Effector memory CD8-positive, alpha-beta T cell (primary cell): ENCODE measurements at places on chromosomes 5 and 9.

GRCh38 chr5:103973669-103974068 lies 411.1 kb upstream of the NUDT12 start:
- no peak for DNase-seq

- no peak for DNase-seq
Measured at GRCh38 chr5:121873409-121873808, 21.7 kb downstream of the FTMT start.

GRCh38 chr5:130115686-130116085 lies 211.4 kb downstream of the CHSY3 start:
- DNase-seq: no peak

- no peak for DNase-seq
Measured at GRCh38 chr9:70159630-70160029, 99.1 kb upstream of the SMC5 start.

DNA sequence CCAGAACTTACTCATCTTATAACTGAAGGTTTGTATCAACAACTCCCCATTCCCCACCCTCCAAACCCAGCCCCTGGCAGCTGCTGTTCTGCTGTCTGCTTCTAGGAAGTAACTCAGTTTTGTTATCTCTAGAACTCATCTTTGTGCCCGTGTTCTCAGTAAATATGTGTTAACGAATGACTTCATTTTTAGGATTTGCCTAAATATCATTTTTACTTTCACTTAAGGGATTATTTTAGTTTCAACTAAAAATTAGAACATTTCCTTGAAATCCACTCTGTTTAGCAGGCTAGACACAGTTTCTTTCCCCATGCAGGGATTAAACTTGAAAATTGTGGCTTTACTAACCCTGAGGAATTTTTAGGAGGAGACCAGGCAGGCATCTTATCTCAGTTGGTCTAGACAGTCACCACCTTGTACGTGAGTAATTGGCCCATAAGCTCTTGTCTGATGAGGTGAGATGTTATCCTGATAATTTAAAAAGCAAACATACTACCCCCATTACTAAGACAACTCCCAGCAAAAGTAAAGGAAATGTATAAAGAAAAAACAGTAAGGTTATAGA lies 68.2 kb upstream of the TNFAIP8 start:
- no peak for DNase-seq

DNA sequence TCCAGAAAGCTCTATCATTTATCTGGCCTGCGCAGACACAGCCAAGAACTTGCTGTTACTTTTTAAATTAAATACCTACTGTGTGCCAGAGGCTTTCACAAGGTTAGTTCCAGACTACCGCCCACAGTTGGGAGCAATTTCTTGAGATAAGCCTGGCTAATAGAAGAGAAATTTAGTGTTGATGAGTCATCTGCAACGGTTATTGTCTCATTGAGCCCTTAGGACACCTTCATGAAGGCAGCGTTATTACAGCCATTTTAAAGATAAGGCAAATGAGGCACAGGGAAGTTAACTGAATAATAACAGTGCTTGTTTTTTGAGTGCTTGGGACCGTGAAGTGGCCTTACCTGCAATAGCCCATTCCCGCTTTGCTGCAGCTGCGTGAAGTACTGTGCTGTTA lies 292.9 kb upstream of the MSX2 start:
- no peak for DNase-seq

DNA sequence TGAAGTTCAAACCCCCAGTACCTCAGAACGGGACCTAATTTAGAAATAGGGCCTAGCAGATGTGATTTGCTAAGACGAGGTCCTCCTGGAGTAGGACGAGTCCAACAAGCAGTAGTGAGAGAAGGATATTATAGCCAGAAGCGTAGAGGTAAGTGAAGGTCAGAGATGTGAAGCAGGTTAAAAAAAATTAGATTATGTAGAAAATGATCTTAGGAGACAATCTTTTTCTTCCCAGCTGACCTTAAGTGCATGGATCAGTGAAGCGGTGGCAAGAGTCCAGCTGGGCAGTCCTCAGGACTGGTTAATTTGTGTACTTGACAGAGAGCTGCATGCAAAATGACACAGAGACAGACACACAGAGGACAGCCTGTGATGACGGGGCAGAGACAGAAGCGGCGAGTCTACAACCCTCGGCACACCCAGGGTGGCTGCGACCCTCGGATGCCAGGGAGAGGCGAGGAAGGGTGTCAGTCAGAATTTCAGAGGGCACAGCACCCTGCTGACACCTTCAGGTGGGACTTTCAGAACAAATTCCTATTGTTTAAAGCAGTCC lies 131.4 kb upstream of the IRX4 start:
- no peak for DNase-seq

GRCh38 chr9:84310883-84311282 lies 29.7 kb downstream of the SLC28A3 start:
- DNase-seq: no peak

DNA sequence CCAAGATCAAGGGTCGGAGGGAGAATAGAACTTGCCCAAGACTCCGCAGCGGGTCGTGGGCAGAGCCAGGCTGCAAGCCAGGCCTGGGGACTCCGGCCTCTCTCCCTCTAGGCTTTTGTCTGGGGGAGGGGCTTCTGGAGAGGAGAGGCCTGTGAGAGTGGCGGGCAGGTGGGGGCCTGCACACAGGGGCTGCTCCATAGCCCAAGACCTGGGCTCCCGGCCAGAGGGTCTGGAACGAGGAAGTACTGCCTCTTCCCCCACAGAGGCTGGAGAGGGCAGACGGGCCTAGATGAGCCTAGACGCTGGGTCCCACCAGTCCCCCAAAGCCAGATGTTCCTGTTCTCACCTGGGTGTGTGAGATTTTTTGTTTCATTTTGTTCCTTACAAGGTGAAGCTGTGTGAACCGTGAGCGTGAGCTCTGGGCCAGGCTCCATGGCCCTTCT lies 5.2 kb upstream of the ST6GALNAC6 start:
- DNase-seq: no peak

GRCh38 chr5:135447298-135447929 lies at the start of gene DCANP1:
TSS of gene DCANP1 (minus strand) at chr5:135447348. CDS start at chr5:135447108, 240 bp downstream.
- no peak for DNase-seq
